ENCODE measurements at places on chromosomes 12 and 14.

- peak; percentile 77 for DNase-seq
These were observed 30.4 kb downstream of the DLGAP5 start for GRCh38 chr14:55160989-55161388.

DNA sequence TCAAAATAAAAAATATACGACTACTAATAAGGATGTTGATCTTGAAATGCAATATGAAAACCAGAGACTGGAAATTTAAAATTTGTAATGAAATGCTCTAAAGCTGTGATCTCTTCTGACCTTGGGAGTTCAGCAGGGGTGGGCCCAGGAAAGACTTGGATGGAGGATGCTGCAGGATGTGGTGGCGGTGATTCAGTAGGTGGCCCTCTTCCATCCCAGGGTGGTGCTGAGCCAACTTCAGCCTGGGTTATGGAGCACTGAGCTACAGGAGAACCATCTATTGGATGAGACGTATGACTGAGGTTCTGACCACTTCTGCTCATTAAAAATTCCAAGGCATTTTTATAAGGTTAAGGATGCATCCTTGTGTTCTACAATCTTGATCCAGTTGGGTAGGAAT lies 6.9 kb upstream of the PDE3A start:
- no peak for DNase-seq

DNA sequence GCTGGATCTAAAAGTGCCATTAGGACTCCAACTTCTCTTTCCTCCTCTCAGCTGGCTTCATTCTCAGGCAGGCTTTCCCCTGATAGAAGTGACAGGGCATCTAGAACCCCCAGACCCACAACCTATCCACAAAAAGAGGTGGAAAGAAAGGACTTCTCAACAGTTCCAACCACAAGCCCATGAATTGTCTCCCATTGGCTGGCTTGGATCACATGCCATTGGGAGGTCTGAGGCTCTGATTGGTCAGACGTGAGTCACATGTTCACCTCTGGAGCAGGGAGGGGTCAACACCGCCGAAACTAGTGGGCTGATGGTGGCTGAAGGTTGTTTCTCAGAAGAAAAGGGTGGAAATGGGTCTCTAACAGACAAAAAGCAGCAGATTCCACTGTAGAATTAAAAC lies 47.2 kb downstream of the DRAM1 start:
- DNase-seq, result peak; percentile 13

DNA sequence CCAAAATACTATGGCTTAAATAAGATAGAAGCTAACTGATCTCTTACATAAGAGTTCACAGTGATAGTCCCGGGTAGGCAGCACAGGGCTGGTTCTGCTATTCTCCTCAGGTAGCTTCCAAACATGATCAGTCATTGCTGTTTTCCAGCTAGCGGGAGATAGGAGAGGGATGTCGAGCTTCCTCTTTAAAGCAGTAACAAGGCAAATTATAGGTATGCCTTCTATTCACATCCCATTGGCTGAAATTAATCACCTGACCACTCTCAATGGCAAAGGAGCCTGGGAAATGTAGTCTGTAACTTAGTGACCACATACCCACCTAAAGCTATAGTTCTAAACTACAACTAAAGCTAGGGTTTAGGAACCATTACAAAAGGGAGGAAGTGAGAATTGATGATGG lies 34.5 kb upstream of the VRK1 start:
- peak; percentile 48 for DNase-seq

DNA sequence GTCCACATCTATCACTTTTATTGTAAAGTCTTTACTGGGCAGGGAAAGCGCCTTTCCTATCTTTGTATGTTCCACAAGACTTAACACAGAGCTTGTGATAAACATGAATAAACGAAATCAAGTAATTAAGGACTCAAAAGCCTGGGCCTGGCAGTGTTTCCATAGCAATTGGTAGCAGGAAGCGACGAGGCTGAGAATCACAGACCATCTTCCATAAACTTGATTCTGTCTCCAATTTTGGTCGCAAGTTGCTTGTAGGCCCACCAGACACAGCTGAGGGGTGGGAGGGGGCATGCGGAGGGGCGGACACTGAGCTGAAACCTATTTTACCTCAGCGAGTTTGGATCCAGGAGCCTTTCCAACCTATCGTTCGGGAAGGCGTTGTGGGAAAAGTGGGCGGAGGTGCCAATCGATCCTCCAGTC lies 302 bp downstream of the CCDC38 start:
- DNase-seq, result peak; percentile 23

GRCh38 chr12:106358396-106359241 lies 1.1 kb downstream of the POLR3B start:
- peak; percentile 87 for DNase-seq

DNA sequence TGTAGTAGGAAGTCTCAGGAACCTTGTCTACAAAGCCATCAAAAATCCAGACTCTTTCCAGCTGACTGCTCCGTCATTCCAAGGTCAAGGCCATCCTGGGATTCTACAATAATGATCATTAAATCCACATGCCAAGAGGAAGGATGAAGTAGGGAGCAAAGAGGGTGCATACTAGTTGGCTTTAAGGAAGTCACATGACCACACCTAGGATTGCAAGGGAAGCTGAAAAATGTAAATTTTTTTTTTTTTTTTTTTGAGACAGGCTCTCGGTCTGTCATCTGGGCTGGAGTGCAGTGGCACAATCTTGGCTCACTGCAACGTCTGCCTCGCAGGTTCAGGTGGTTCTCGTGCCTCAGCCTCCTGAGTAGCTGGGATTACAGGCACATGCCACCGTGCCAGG lies 7.3 kb upstream of the MRPL42 start:
- DNase-seq, result no peak

DNA sequence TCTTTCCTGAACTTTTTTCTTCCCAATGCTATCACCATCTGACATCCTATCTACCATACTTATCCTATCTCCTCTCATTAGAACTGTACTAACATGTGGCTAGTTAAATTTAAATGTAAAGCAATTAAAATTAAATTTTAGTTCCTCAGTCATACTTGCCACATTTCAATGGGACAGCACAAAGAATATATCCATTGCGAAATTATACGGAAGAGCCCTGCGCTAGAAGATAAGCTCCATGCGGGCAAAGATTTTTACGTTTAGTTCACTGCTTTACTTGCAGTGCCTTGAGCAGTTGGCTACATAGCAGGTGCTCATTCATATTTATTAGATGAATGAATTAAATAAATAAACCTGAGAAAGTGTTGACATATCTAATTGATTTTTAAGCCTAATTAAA lies 33.1 kb downstream of the SEC23A start:
- no peak for DNase-seq

- DNase-seq, result no peak
These were observed 554 bp upstream of the ATF7 start for GRCh38 chr12:53626702-53627169.

GRCh38 chr14:62956413-62956812 lies 88.8 kb downstream of the KCNH5 start:
- no peak for DNase-seq
